Hepatic stellate cell (primary cell): ENCODE measurements at places on chromosomes 6 and 20.
A peak's percentile ranks its signal among the peaks of the same experiment; 100 is the strongest.

DNA sequence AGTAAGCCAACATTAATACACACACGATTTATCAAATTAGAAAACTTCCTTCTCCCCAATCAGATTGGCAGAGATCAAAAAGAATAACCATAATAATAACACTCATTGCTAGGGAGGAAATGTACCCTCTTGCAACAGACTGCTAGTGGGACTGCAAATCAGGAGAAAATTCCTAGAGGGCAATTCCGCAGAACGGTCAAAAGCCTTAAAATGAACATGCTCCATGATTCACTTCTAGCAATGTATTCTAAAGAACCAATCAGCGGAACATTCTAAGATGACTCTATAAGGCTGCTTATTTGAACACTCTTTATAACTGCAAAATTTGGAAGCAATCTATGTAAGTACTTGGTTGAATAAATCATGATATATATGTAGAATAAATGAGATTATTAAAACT, 8.5 kb upstream of the DACT2 start:
- DNase-seq, result no peak

GRCh38 chr20:44407402-44408184, 52.1 kb downstream of the HNF4A start:
- DNase-seq, result no peak

GRCh38 chr6:40764726-40765125, 177.6 kb upstream of the LRFN2 start:
- DNase-seq, result no peak

GRCh38 chr20:23585449-23585807, 17.1 kb upstream of the CST9L start:
- DNase-seq, result no peak

GRCh38 chr6:10309457-10310329, 105.2 kb downstream of the TFAP2A start:
- DNase-seq, result no peak

DNA sequence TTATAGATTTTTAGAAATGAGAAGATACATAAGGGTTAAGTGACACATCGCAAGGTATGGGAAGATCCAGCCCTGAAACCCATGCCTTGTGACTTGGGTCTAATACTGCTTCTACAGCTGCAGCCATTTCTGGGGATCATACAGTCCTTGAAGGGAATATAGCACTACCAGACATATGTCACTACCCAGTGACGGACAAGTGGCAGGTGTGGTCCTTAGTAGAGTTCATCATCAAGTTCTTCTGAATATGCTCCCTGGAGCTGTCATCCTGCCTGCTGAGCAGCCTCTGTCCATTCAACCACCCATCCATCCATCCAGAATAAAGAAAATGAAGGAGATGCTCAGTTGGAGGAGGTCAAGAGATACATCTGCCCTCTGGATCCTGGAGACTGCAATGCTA, 118.6 kb upstream of the ASF1A start:
- no peak for DNase-seq

DNA sequence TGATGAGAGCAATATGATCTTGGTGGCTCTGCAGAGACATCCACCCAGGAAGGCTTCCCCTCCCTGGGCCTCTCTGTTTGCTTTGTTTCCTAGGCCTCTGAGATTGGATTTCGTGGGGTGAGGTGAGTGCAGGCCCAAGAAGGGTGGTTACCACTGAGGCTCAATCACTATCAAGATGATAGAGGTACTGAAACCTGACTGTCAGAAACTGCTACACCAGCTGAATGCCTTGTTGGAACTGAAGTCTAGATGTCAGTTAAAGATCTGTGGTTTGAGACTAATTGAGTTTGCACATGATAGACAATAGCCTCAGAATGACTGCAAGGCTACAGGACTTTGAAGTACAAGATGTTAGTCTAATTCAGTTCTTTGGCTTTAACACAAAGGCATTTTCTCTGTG, 15.2 kb downstream of the VNN1 start:
- DNase-seq, result no peak

GRCh38 chr6:151391471-151392413, at the start of gene ZBTB2:
Gene ZBTB2, minus strand, starts transcription at chr6:151391559. Its CDS starts 17,922 bp downstream, at chr6:151373637.
- peak; percentile 70 for DNase-seq

DNA sequence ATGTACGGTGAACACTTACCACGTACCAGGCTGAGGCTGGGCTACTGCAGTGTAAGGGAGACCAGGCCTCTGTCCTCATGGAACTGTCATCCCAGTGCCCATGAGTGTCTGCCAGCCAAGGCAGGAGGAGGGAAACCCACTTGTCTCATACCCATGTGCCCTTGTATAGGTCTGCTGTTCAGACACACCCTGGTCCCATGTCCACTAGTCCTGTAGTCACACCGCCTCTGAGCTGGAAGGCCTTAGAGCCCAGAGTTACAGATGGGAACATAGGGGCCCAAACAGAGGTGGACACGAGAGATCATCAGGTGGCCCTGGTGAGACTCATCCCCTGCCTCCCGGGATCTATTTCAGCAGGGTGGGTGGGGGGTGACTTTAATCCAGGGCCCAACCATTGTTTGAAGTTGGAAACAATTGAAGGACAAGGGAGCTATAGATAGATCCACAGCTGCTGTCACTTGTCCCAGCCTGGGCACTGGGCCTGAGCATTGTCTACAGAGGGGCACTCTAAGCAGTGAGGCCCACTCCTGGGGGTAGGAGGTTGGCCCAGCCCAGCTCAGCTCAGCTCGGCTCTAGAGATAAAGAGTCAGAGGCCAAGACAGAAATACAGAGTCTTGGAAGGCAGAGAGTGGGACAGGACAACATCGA, 14.6 kb downstream of the MYH7B start:
- DNase-seq, result no peak

GRCh38 chr6:117992856-117993255, 85.8 kb downstream of the SLC35F1 start:
- no peak for DNase-seq

DNA sequence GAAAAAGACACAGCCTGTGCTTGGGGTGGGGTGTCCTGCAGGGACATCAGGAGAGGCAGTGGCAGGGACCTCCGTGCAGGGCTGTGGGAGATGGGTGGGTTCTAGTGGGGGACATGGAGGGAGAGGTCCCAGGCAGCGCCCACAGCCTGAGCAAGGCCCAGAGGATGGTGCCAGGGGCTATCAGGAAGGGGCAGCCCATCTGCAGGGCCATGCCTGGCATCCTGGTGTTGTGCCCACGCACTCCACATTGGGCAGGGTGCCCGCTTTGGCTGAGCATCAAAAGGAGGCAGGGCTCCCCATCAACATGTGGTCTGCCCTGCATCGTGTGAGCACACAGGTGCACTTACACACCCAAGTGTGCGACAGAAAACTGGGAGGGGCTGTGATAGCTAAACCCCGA, 184.3 kb upstream of the SNX9 start:
- no peak for DNase-seq

DNA sequence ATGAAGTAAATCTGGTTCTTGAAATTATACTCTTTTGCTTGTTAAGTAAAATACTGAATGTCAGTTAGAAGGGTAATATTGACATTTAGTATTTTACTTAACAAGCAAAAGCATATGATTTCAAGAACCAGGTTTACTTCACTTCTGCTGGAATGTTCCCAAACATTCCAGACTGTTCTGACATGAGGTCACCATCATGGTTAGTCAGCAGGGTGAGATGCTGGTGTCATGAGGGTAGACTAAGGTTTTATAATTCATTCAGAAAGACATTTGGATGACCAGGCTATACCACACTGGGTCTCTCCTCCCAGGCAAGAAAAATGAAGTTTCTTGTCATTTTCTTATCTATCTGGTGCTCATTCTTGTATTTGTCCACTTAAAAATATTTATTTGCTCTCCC, 414.4 kb upstream of the MMS22L start:
- DNase-seq, result peak; percentile 20

DNA sequence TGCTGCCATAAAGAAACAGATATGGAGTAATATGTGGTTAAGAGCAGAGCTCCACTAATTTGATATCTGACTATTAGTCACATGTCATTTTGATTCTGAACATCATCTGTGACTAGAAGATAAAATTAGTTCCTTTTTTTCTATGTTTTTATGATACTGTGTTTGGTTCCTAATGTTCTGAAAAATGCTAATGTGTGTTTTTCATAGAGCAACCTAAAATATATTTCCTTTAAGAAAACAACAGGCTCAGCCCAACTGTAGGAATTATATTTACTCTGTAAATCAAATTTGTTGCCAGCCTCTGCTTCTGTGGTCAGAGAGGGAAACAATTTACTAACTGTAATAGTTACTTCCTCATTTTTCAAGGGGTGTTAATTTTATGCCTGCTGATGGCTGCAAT, 33.3 kb upstream of the TXLNB start:
- DNase-seq, result no peak

DNA sequence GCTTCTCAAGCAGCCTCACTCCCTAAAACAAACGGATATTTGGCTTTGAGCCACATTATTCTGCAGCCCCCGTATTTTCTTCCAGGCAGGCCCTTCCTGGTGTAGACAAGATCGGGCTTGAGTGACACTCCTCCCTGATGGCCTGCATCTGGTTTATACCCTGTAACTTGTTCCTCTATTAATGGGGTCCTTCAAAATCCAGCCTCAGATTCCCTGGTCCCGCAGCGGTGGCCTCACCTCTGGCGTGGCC, 375 bp upstream of the TMEM14C start:
- DNase-seq, result no peak

GRCh38 chr6:107665382-107665781, 158.7 kb downstream of the SCML4 start:
- DNase-seq, result peak; percentile 60

DNA sequence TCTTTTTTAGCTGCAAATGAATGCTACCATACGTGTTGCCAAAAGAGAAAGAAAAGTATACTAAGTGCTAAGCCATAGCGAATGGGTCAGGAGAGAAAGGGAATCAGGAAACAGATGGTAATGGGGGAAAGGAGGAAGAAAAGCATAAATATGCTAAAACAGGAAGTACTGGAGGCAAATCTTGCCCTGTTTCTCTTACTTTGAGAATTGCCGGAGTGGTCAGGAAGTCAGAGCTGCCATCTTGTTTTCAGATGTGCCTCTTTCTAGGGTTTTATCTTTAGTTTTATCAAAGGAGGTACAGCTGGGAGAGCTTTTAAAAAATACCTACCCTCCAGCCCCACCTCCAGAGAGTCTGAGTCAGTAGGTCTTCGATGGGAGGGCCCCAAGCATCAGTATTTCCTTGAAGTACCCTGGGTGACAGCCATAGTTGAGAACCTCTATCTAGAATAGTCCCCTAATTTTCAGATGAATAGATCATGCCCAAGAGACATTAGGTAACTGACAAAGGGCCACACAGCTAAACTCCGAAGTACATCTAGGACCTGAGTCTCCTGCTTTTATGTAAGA, 193.3 kb downstream of the CLIC5 start:
- DNase-seq, result no peak
